KG1 (cell line): ENCODE measurements at places on chromosomes 3 and 15.

DNA sequence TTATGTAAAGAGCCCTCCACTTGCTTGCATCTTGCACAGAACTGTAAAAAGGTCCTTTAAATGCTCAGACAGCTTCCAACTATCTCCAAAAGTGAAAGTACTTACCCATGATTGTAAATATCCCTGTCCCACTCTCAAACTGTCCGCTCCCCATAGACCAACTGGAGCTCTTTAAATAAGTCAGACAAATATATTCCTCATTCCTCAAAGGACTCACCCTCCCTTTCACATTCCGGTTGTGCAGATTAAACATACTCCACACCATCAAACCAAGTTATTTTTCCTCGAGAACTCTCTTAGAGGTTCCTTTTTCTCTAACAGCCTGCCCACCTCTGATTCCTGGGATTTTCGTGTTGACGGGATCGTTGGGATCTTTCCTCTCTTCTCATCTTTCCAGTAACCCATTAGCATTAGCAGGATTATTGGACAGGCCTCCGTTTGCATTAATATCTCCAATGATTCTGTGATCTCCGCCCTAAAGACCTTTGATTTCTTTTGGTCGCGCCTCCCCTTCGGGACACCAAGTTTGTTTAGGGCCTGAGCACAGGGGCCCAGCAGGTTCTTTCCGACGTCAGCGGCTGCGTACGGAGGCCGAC lies 763 bp downstream of the GOLGB1 start:
- DNase-seq, result peak; percentile 14

GRCh38 chr15:95202569-95203349 lies 971.4 kb downstream of the MCTP2 start:
- DNase-seq, result no peak

GRCh38 chr3:101195951-101196713 lies 124.2 kb downstream of the IMPG2 start:
- DNase-seq, result no peak

- DNase-seq, result no peak
Observed at GRCh38 chr3:174949523-174949922, 90.4 kb downstream of the NAALADL2 start.

DNA sequence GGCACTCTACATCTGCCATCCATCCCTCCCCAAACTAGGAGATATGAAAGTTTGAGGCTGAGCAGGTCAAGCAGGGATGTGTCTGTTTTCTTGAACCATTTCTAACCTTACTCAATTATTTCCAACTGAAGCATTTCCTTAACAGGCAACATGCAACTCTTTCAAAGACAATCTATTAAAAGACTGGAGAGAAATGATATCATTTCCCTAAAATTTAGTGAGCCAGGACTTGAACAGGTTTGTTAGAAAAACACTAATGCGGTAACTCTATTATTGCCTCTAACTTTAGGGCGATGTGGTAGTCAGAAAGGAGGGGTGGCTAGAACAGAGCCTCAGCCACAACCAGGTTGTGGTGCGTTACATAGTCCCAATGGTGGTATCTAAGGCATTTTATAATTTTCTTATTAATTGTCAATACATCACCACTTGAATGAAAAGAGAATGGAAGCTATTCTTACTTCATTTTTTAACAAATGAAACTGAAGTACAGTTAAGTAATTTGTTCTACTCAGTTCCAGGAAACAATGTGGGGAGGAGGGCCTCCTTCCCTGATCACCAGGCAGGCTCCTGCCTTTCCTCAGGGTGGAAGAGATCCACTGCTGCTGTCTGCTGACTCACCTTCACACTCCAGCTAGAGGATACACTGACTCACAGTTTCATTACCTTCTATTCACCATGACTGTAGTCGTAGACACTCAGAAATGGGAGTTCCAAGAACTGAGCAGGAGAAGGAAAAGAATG lies 22.8 kb downstream of the MYO1E start:
- no peak for DNase-seq

- DNase-seq, result no peak
Observed at GRCh38 chr15:98772895-98773294, 124.6 kb downstream of the IGF1R start.

DNA sequence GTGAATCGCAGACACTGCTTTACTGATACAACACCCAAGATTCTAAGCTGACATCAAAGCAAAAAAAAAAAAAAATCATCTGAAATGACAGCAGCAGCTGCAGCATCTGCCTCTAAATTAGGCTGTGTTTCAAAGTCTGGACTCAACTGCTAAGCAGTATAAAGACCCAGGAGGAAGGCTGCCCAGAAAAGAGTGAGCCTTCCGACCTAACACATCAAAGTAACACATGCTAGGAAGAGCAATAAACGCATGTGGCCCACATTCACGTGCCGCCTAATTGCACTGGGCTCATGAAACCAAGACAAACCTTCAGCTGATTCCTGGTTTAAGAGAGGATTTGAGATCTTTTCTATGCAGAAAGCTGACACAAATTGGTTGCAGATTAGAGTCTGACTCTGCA lies 317.1 kb downstream of the ZIC4 start:
- no peak for DNase-seq

DNA sequence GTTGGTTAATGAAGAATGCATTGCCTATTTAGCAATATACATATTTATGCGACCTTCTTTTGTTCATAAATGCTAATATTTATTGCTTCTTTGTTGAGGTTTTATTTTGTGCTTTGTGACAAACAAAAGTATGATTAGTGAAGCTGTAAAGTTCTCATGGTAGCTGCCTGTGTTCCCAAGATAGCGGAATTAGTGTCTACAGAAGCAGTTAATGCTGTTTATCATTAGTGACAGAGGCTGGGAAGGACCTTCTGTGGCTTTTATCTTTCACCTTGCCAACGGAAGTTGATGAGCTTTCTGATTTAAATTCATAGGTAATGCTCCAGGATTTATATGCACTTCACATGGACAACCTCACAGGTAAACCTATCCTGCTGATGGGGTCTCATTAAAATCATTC lies 418.3 kb downstream of the CADM2 start:
- no peak for DNase-seq

DNA sequence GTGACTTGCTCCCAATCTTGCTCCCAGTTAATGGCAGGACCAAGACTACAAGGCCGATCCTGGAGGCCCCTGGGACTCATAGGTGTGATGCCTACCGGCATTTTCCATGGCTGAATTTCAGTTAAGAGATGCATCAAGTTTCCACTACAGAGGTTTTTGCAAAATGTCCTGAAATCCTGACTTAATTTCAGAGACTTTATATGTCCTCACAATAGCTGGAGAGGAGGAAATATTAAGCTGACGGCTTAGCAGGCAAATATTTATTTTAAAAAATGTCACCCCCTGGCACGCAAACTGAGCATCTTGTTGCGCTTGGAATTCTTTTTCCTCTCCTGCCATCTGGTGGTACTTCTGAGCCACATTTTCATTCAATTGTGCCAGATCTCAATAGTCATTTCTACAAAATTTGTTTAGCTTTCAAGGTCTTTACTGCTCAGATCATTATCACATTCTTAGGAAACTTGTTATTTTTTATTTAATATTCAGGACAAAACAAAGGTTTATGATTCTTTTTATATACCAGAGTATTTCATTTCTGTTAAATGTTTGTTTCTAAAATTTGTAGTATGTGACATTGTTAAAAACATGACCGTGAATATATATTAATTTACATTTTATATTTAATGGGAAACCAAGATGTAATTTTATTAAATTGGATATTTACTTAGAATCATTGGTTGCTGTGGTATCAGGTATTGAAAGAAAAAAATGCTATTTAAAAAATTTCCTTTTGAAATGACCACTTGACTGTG lies 189.2 kb upstream of the THRB start:
- no peak for DNase-seq

DNA sequence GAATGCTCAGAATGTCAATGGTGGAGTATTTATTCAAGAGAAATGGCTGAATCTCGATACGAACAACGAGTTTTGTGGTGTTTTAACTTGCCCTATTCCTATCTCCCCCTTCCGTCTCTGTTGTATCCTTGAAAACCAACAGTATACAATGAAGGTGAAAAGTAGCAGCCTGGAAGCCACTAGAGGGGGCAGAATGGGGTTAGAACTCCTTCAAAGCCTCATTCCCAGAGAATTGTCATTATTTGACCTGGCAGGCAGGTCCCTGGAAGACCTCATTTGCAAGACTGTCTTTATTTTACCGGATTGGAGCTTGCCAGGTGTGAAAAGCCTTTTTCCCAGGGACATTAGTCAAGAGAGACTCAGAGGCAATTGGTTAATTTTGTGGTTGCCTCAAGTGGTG lies 139.4 kb downstream of the LRRC28 start:
- DNase-seq, result no peak

DNA sequence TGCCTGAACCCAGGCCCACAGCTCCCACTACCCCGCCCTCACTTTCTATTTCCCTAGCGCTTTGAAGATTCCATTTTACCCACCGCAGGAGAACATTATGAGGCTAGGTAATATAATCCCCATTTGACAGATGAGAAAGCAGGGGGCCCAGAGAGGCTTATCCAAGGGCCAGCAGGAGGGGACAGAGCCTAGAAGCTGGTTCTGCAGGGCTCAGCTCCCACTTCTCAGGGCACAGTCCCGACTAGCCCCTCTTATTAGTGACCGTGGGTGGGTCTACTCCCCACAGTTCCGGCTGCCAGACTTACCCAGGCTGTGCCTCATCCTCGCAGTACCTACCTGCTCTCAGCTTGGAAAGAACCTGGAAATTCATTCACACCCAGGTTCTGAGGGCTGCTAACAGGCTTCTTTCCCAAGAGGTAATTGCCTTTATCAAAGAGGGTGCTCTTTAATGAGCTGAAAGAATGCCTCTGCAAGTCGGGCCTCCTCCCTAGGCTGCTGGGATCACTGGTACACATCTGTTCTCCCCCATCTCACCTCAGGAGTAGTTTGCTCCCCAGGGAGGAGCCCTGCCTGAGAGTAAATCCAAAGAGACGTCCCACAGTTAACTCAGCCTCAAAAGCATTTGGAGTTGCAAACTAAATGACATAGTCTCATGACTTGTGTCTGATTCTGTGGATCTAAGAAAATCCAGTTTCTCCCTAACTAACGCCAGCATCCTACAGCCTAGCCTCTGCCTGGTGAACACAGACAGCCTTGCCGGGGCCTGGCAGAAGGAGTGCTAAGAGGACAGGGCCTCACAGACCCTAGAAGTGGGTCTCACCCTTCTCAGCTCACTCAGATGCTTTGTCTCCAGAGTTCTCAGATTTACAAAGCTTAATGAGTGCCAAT lies 125.0 kb downstream of the CHSY1 start:
- DNase-seq, result peak; percentile 52

- DNase-seq, result no peak
Observed at GRCh38 chr3:52463416-52463815, 8.0 kb downstream of the NISCH start.

- no peak for DNase-seq
Observed at GRCh38 chr3:20222274-20222673, 36.3 kb upstream of the SGO1 start.

DNA sequence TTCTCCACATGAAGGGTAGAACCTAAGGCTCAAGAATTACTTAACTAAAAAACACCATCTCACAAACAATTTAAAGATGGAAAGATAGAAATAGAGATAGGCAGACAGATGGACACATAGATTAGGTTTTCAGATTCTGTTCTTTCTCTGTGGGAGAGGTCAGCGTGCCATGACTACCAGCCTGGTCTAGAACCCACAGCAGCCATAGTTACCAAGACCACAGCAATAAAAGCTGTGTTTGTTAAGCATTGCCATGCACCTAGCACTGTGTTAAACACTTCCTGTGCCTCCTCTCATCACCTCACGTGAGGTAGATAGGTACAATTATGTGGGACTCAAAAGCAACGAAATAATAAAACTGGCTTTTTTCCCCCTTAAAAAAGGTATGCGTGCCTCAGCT lies 83.1 kb upstream of the TSEN2 start:
- no peak for DNase-seq

DNA sequence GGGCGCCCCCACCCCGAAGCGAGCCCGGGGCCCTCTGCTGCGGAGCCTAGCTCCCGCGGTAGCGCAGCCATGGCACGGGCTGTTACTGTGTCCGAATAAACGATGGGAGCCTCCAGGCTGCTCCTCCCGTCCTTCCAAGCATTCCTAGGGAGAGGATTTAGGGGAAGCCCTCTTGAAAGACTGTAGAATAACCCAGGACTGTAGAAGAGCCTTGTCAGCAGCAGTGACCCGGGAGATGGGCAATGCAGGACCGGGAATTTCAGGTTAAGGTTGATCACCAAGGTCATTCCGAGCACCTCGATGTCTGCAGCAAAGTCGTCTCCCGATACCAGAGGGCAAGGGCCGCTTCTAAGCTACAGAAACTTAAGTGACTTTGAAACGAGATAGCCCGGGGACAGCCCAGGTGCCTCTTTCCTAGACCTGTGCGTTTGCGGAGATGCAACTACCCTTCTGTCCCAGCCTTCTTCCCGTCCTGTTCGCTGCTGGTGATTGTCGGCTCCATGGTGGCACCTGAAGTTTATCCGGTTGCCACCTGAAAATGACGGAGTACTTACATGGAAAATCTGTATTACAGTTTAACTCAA lies 753 bp upstream of the MYO5A start:
- no peak for DNase-seq

- DNase-seq, result no peak
Observed at GRCh38 chr15:44219073-44219472, 24.0 kb upstream of the FRMD5 start.

GRCh38 chr3:163745204-163745603 lies 1333.1 kb downstream of the SI start:
- DNase-seq, result no peak

- DNase-seq, result no peak
Observed at GRCh38 chr3:180684807-180685206, 5.5 kb upstream of the CCDC39 start.

DNA sequence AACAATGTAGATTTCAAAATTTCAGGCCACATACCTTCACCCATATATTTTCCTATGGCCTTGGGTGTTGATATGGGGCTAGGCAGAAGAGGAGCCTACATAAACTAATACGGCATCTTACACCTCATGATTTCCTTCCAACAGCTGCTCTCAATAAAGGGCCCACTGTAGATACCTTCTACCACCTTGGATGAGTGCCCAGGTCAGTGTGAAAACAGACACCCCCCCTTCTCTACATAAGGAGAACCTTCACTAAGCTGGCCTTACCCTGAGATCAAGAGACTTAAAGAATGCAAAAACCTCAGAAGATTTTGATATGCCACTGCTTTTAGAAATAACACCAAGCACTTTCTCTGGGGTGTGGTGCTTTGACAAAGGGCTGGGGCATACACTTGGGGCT lies 42.7 kb downstream of the SH3BP5 start:
- no peak for DNase-seq

GRCh38 chr3:72494626-72495025 lies 353.6 kb downstream of the SHQ1 start:
- DNase-seq, result no peak

- no peak for DNase-seq
Observed at GRCh38 chr15:67777773-67778172, 47.5 kb upstream of the SKOR1 start.

DNA sequence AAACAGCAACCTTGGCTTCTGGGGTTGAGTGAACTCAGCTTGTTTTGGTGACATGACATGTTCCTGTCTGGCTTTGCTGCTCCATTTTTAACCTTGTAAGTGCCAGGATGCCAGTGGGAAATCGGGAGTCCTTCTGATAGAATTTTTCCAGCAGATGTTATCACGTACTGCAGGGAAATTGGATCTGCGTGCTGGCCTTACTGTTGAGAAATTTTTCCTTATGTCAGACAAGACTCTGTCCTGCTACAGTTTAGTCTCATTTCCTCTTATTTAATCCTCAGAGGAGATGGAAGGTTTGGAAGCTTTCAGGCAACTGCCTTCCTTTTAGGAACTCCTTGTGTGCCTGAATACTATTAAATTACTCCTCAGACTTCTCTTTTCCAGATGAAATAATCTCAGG lies 80.6 kb downstream of the PGPEP1L start:
- DNase-seq, result no peak
